ENCODE measurements at places on chromosomes 5 and 9.

- no peak for DNase-seq
Measured at GRCh38 chr5:169165052-169165451, 135.9 kb downstream of the SLIT3 start.

DNA sequence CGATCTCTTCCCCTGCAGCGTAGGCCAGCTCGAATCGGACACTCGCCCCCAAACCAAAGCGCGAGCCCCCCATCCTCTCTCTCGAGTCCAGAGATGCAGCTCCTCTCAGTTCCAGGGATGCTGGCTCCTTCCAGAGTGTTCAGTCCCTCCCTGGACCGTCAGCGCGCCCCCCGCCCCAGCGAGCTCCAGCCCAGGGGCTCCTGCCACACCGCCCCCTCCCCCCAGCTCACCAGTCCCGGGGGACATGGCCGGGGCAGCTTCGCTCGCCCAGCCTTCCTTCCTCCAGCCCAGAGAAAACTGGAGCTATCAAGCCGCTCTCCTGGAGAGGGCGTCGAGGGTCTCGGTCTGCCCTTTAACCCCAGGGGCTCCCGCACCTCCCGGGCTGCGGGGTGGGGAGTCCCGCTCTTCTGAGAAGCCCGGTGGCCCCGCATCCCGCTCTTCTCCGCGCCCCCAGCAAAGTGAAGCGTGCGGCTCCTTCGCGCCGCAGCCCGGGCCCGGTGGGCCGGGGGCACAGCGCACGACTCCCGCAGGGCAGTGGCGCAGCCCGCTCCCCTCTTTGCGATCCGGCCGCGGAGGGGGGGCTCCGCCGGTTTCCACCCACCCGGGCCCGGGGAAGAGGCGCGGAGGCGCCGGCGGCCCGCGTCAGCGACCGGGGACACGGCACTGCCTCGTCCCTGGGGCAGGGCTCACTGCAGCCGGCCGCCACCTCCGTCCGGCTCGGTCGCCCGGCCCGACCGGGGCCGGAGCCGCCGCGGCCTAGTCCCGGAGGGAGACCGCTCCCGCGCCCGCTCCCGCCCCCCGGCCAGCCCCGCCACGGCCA, 587 bp downstream of the MIER3 start:
- DNase-seq = no peak

DNA sequence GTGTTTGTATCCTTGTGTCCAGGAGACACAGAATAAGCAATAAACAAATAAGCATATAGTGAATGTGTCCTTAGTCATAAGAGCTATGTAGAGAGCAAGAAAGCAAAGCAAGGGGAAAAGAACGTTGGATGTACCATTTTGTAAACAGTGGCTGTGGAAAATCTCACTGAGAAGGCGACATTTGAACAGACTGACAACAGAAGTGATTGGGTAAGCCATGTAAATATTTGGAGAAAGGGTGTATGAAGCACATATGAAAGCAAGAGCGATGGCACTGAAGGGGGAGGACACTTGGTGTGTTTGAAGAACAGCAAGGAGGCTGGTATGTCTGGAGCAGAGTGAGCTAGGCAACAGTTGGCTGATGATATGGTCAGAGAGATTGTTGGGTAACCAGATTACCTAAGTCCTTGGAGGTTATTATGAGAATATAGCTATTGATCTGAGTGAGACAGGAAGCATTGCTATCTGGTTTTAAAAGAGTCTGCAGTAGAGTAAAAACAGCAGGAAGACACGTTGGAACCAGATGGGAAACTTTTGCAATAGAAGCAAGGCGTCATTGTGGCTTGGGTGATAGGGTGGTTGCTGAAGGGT, 115.5 kb upstream of the IL7R start:
- peak; percentile 89 for DNase-seq

GRCh38 chr5:14395411-14395810, 186.2 kb upstream of the OTULINL start:
- no peak for DNase-seq

DNA sequence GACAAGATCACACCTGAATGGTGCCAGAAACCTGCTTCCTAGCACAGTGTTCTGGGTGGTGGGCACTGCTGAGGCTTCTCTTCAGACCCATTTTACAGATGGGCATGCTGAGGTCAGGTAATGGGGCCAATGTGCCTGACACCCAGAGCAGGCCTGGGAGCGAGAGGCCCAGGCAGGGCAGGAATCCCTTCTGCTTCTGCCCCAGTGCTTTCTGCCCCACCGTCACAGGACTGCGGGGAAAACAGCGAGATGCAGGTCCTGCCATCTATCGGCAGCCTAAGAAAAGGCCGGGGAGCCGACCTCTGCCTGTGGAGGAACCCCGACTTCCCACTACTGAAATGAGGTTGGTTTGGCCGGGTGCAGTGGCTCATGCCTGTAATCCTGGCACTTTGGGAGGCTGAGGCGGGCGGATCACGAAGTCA, 22.8 kb upstream of the RNU6ATAC start:
- no peak for DNase-seq

DNA sequence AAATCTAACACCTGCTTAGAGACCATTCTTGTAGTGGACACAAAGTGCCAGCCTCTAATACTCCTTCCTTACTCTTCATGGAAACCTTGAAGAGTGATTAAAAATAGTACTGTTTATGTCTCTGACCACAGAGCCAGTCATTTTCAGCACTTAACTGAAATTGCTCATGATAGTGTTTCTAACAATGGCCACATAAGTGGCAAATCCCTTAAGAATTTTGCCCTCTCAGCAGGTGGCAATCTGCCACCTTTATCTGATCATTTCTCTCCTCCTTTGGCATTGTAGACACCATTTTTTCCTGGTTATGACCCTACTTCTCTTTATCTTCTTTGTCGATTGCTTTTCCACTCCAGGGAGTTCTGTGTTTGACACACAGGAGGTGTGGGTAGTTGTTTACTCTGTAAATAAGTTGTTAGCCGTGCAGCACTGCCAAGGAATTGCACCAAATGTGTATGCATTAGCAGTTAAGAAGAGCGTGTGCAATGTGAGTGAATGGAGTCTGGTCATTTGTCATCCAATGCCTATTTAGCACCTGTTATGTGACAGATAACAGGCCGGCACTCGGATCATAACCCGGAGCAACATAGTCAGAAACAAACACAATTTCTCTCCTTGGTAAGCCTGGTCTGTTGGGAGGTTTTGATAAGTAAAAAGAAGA, 36.8 kb upstream of the STARD4 start:
- DNase-seq = no peak

DNA sequence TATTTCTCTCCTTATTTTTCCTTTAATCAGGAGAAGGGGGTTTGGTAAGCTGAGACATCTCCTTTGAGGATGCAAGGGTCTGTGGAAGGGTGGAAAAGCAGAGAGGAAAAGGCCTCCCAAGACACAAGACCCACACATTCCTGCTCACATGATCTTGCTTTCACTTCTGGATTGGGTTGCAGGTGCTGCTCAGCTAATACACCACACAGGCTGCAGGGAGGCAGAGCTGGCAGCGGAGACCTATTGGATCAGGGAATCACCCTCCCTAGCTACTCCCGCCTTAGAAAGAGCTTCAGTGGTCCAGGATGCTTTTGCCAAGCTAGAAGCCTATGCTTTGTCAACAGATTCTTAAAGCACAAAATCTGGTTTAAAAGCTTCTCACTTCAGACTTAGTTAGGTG, 87.6 kb upstream of the IL33 start:
- no peak for DNase-seq

DNA sequence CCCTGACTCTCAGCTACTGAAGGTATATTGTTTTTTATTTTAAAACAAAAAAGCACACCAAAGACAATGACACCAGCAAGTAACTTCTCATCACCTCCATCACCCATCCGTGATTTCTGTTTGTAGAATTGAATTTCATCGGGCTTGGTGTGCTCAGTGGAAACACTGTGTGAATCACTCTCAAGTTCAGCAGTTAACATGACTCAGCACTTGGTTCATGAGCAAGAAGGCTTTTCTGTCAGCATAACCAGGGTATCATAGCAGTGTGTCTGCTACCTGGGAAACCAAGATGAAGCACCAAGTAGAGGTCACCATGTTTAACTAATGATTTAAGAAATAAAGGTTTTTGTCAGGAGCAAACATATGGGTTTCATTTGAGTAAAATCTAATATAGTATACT, 123.7 kb downstream of the INSYN2B start:
- DNase-seq = peak; percentile 83

DNA sequence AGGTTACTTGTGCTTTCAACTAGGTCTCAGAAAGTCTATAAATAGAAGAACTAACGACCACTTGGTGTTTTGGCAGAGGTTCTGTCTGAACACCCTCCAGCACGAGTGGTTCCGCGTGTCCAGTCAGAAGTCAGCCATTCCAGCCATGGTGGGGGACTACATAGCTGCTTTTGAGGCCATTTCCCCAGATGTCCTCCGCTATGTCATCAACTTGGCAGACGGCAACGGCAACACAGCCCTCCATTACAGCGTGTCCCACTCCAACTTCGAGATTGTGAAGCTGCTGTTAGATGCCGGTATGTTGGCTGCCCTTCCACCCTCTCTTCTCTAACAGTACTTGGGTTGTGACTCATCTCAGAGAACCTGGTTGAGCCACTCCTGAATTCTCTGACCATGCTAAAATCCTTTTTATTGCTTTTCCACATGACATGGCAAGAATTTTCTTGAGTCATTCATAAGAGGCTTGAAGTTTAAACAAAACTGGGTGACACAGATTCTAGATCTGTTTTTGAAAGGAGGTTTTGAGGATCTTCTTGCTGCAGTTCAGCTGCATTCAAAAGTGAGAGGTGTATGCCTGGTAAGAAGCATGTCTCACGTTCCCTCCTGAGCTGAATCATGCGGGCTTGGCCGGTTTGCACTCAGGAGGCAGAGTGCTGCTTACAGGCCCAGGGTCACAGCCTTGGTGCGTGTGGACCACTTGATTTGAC, 103.1 kb upstream of the DMRT1 start:
- peak; percentile 89 for DNase-seq

- peak; percentile 51 for DNase-seq
Measured at GRCh38 chr5:111129938-111130337, 37.8 kb downstream of the WDR36 start.

Data from AG09309 (cell line).